ENCODE measurements at places on chromosomes 12 and 14. TPM values are rescaled to one million over a fixed set of nuclear protein-coding genes. Genes with fewer than 3 reads are reported as not detected.

Gene ADGRD1
- 7.3 TPM for total RNA-seq

Gene NUMB
- 21.3 TPM for total RNA-seq

Gene RNASE1
- total RNA-seq, result not detected

Gene SERPINA10
- not detected for total RNA-seq

Gene GDF3
- total RNA-seq, result not detected

Gene PPP4R4
- 0.51 TPM for total RNA-seq

Gene SLC4A8
- total RNA-seq, result 3.3 TPM

Gene MIP
- not detected for total RNA-seq

Gene ENTPD5
- total RNA-seq, result 6.7 TPM

GRCh38 chr14:49621114-49621881 is 699 bp downstream of the MGAT2 start:
- DNase-seq, result peak; percentile 68

- peak; percentile 31 for DNase-seq
Observed at GRCh38 chr14:75979071-75979571, 2.7 kb downstream of the TGFB3 start.

DNA sequence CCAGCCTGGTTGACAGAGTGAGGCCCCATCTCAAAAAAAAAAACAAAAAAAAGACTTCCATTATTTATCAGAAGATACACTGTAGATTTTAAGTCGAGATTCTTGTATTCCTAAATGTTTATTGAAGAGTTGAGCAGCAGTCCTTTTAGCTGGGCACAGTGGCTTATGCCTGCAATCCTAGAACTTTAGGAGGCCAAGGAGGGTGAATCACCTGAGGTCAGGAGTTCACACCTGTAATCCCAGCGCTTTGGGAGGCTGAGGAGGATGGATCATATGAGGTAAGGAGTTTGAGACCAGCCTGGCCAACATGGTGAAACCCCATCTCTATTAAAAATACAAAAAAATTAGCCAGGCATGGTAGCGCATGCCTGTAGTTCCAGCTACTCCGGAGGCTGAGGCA is 57.6 kb downstream of the HEATR5A start:
- DNase-seq, result no peak

DNA sequence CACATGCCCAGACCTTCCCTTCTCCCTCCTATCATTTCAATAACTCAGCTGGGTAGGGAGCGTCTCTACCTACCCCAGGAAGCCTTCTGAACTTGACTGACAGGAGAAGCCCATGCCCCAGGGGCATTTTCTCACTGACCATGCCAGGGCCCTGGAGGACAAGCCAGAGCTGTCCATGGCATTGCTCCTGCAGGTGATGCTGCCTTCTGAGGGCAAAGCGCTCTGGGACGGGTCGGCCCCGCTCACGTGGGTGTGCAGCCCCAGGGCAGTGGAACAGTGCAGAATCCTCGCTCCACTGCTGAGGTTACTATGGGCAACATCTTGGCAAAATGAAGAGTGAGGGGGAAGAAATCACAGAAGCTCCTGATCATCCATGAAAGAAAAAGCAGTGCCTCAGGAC is 28.5 kb upstream of the CIPC start:
- no peak for DNase-seq

GRCh38 chr12:104930388-104931326 is 27.4 kb downstream of the SLC41A2 start:
- DNase-seq, result peak; percentile 56

DNA sequence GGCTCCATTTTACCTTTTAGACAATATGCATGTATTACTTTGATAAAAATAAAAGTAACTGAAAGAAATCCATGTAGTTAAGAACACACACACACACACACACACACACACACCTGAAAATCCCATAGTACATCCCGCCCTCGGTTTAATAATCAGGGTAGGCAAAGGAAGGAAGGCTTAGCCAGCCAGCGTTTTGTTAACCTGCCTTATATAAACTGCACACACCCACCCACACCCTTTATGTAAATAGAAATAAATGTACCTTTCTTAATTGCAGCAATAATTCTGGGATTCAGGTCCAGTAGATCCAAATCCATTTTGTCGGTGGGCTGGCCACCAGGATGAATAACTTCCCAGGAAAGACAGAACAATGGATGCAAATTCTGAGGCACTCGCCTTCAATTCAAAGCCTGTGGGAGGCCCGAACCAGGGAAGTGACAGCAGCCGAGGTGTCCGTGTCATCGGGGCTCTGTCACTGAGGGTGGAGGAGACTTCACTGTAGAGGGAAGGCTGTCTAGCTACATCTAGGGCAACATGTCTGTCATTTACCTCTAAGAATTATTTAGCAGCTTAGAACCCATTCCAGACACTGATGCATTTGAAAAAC is 4.4 kb downstream of the XRCC3 start:
- no peak for DNase-seq

DNA sequence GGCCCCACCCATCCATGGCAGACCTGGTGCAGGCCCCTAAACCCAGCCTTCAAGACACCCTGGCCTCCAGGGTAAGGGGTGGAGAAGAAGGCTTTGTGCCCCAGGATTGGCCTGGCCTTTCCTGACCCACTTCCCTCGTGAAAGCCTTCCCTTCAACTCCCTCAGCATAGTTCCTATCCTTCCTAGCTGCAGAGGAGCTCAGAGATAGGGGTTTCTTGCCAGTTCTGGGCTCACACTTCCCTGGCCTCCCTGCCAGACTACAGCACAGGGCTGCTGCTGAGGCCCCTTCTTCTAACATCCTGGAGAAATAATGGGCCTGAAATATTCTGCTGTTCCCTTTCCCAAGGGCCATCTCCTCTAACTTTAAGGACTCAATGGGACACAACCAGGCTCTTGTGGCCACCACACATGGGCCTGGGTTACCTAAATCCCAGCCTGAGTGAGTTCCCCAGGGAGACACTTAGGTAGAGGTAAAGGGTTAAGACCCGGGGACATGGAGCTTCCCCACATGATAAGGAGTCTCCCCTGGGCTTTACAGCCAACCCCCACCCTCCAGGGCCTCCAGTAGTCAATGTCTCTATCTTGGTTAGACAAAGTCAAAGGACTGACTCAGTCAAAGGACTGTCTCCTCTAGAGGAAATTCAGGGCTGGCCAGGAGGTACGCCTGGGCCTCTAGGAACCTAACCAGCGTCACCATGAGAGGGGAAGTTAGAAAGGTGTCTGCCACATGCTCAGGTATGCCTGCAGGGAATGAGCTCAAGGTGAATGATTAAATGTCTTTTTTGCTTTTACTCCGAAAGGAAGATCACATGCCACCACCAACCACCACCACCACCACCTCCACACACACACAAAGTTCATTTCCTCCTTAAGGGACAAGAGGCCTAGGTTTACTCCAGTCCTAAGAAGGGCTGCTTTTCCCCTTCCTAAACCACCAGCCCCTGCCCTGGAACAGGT is 7.1 kb downstream of the ZFP36L1 start:
- DNase-seq, result peak; percentile 75

GRCh38 chr12:94761559-94761958 is 111.2 kb upstream of the TMCC3 start:
- DNase-seq, result peak; percentile 92

GRCh38 chr12:101823891-101824290 is 6.9 kb downstream of the GNPTAB start:
- DNase-seq, result peak; percentile 18

- no peak for DNase-seq
Observed at GRCh38 chr12:112686373-112686772, 105.2 kb upstream of the RPH3A start.

GRCh38 chr12:127590868-127591267 is 676.1 kb upstream of the TMEM132C start:
- DNase-seq, result no peak

DNA sequence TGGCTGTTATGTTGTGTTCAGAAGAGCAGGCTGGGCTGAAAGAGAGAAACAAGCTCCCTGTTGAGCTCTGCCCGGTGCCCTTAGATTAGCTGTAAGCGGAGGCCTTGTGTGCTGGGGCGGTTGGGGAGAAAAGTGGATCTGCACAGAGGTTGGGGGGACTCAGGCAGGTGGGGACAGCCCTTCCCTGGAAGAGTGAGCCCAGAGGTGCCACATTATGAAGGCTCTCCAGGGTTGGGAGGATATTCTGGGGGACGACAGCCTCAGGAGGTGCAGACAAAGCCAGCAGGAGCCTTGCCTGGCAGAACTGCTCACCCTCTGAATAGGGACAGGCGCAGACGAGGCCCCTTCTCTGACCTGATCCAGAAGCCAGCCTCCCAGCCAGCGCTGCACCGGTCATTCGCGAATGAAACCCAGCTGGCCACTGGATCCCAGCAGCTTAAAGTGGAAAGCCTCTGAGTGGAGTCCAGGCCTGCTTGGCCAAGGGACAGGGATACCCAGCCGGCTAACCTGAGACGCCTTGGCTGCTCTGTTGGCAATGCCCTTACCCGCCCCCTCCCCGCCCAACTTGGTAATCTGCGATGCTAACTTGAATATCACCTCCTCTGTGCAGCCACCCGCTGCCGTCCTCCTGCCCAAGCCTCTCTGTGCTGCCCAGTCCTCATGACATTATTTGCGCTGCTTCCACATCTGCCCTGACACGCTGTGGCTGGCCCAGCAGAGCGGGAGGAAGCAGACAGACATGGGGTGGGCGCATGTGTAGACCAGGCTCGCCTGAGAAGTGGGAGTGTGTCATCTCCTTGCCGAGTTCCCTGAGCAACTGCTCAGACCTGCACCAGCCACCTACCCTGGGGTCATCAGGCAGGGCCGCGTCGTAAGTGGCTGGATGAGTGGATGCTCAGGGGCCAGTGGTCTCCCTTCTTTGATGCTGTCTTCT is 5.6 kb downstream of the HIP1R start:
- DNase-seq, result no peak

DNA sequence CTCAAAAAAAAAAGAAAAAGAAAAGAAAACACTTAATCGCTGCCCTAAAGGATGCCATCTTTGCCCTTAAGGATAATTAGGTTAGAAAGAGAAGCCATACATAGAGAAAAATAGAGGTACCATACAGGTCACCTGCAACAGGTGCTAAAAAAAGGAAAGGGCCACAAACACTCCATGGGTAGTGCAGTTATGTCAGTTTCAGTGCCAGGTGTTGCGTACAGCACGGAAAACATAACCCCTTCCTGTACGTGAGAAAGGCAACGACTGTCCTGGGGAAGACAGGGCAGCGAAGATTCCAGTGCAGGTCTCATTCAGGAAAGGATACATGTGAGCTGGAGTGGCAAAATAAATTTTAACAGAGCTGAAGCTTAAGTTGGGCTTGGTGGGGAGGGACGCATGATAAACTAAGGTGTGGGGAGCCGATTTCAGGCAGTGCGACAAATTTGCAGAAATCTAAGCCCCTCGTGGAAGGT is 553 bp upstream of the DAZAP2 start:
- no peak for DNase-seq

- no peak for DNase-seq
Observed at GRCh38 chr14:94659901-94660300, 47.7 kb downstream of the SERPINA3 start.

DNA sequence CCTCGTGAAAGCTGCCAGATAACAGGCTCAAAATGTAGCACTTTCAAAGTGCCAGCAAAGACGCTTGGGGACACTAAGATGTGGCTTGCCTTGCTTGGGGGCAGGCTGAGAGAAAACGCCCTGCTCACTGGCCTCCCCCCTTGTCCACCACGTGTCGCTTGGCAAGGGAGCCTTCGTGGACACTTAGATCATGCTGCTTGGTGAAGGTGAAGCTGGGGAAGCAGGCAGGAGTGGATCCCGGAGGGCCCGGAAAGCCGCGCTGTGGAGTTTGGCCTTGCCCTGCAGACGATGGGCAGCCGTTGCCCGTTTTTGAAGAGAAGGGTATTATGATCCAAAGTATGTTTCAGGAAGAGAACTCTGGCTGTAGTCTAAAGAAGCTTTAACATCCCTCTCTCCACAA is 53.4 kb upstream of the BDKRB2 start:
- DNase-seq, result no peak

DNA sequence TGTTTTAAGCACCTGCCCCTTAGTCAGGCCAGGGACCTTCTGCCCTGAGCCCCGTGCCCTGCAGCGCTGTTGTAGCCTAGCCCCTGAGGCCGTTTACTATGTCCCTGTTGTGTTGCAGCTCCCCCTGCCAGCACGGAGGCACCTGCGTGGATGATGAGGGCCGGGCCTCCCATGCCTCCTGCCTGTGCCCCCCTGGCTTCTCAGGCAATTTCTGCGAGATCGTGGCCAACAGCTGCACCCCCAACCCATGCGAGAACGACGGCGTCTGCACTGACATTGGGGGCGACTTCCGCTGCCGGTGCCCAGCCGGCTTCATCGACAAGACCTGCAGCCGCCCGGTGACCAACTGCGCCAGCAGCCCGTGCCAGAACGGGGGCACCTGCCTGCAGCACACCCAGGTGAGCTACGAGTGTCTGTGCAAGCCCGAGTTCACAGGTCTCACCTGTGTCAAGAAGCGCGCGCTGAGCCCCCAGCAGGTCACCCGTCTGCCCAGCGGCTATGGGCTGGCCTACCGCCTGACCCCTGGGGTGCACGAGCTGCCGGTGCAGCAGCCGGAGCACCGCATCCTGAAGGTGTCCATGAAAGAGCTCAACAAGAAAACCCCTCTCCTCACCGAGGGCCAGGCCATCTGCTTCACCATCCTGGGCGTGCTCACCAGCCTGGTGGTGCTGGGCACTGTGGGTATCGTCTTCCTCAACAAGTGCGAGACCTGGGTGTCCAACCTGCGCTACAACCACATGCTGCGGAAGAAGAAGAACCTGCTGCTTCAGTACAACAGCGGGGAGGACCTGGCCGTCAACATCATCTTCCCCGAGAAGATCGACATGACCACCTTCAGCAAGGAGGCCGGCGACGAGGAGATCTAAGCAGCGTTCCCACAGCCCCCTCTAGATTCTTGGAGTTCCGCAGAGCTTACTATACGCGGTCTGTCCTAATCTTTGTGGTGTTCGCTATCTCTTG is 7.6 kb downstream of the DLK1 start:
- no peak for DNase-seq

DNA sequence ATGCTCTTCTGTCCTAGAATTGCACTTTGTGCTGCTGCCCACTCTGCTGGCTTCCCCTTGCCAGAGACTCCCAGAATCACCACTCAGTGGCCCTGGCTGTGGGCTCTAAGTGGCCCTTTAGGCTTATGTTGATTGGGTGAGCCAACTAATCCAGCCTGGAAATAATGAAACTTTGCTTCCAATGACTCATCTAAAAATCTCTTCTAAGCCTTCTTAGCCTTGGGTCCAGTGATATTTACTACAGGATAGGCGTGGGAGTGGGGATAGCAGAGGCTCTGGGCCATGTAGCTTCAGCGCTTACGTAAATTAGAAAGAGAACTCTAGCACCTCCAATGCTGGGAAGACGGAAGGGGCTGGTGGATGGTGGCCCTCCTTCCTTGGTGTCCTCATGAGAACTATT is 137.9 kb downstream of the TTC8 start:
- DNase-seq, result no peak

- peak; percentile 44 for DNase-seq
Observed at GRCh38 chr12:5257763-5258495, 174.0 kb upstream of the NTF3 start.

GRCh38 chr14:33851931-33852330 is 98.9 kb downstream of the EGLN3 start:
- DNase-seq, result no peak

DNA sequence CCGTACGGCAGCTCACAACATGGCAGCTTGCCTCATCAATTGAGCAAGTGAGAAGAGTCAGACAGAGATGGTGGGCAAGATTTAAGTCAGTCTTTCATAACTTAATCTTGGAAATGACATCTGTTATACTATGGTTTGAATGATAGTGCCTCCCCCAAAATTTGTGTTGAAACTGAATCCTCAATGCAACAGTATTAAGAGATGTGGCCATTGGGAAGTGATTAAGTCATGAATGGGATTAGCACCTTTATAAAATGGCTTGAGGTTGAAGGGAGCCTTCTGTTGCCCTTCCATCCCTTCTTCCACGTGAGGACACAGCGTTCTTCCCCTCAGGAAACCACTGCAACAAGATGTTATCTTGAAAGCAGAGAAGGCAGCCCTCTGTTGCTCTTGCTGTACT is 124.2 kb downstream of the C12orf75 start:
- no peak for DNase-seq

- DNase-seq, result no peak
Observed at GRCh38 chr12:49330631-49331379, 6.2 kb downstream of the C1QL4 start.

All from fibroblast of lung (primary cell).